Midbrain (tissue), 1 donor: ENCODE measurements at places on chromosomes 11 and 22.

DNA sequence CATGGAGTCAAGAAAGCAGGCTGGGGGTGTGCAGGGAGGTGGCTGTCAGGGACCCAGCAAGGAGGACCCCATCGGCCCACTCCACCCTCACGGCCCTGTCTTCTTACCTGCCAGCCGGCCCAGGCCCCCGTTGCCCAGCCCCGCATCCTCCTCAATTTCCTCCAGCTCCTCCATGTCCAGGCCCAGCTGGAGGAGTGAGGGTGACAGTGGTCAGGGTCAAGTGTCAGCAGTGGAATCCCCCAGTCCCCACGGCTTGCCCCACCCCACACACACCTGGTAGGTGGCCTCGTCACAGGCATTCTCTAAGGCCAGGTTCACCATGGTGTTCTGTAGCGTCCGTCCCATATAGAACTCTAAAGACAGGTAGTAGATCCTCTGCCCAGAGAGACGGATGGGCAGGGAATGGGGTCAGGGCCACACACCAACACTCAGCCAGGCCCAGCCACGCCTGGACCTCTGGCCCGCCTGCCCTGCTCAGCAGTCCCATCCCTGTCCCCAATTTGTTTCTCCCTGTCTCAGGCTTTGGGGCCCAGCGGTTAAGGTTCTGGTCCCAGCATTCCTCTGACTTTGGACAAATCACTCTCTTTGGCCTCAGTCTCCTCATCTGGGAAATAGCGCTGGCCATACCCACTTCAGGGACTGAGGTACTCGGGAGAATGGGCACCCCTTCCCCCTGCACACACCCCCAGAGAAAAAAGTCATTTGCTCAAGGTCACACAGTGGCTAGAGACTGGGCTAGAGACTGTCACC is 1.3 kb downstream of the PYGM start:
- no peak for DNase-seq

DNA sequence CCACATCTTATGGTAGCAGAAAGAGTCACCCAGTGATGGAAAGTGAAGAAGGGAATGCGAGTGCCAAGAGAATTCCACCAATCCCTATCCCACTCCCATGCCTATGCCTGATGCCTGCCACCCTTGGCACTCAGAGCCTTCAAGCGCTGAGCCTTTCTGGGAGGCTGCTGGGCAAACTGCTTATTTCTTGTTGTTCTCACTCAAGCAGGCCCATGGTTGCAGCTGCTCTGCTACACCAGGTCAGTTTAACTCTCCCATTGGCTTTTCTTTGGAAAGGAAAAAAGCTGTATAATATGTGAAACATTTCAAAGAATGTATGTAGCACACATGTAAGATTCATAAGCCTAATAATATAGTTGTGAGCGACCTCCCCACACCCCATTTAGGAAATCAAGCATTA is 41.4 kb downstream of the DGCR2 start:
- no peak for DNase-seq

DNA sequence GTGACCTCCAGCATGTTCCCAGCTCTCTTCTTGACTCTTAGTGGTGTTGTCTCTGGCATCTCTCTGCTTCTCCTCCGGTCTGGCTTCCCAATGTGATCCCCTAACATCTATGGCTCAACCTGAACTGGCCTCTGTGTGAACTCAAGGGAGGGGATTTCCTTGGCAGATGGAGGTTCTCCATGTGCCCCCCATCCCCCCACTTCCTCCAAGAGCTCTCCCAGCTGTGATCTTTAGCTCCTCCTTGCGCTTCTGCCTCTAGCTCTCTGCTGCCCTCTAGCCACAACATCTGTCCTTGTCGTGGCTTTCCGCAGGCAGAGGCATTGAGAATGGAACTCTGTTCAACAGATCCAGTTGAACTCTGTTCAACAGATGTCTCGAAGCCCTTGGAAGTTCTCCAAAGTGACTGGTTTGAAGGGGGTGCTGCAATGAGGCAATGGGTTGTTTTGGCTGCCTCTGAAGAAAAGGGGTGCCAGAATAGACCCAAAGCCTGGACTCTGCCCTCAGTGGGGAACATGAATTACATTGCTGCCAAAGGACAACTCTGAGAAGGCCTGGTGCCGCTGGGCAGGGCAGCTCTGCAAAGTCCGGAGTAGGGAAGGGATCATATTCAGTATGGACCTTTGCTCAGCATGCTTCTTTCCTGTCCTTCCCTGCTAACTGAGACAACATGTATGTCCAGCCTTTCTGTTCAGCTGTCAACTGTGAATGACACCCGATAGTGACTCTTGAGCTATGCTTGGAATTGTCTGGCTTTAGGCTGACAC is 61.9 kb downstream of the ADM start:
- DNase-seq: peak; percentile 76

DNA sequence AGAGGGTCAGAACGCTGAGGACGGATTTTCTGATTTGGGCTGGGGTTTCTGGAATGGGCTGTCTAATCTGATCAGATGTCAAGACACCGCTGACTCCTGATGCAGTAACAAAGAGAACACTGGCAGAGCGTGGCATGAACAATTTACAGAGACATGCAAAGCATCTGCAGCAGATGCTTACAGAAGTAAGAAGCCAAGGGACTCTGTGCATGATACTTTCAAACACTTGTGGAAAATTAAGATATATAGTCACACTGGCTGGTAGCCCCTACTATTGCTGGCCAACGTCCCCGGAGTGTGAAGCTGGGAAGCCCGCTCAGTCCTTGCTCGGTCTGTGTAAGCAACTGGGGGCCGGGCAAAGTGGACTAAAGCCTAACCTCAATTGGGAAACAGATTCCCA is 903.7 kb downstream of the BRD1 start:
- DNase-seq: no peak

- DNase-seq: no peak
These were observed 111.3 kb downstream of the PLEKHA7 start for GRCh38 chr11:16902781-16903378.

DNA sequence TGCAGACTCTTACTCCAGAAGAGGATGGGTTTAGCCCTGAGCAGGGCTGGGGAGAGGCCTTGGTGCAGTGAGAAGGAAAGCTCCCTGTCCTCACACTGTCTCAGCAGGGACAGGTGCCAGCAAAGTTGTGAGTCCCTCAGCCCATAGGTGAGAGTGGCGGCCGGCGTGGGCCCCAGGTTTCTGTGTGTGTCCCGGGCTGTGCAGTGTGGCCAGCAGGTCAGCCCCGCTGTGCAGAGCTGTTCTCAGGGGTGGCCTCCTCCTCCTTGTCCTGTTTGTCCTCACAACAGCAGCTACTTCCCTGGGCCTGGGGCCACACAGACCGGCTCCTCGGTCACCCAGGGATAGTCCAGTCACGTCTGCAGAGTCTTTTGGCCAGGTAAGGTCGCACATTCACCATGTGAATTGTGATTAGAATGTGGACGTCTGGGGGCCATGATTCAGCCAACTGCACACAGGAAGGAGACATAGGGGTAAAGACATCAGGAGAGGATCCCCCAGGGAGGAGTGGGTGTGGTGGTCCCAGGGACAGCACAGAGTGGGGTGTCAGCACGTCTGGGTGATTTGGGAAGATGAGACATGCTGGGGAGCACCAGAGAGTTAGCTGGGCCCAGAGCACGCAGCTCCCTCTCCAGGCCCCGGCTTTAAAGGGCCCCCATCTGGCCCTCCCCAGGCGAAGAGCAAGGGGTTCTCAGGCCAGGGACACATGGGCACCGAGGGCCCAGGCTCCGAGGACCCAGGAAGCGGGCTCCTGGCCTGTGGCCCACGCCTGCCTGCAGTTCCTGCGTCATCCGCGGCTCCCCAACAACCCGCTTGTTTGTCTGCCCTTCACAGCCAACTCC is 81.6 kb downstream of the MYEOV start:
- no peak for DNase-seq

GRCh38 chr11:68845351-68846002 is 3.8 kb upstream of the CPT1A start:
- no peak for DNase-seq

- DNase-seq: no peak
These were observed 90.8 kb upstream of the HSD17B12 start for GRCh38 chr11:43589601-43590250.

DNA sequence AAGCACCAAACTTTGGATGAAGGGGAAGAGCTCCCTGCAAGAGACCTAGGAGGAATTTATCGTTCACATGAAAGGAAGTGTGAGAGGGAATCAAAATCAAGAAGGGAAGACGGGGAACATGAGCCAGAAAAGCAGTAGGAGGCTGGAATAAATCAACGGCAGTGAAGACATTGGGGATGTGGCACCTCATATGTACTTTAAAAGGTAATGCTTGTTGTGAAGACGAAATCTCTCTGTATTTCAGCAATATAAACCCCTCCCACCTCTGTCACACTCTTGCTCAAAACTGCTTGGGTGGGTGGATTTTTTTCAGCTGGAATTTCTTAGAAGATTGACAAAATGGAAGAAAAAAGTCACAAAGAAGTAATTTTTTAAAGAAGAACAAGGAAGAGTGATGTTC is 243.5 kb downstream of the BUD13 start:
- DNase-seq: no peak

DNA sequence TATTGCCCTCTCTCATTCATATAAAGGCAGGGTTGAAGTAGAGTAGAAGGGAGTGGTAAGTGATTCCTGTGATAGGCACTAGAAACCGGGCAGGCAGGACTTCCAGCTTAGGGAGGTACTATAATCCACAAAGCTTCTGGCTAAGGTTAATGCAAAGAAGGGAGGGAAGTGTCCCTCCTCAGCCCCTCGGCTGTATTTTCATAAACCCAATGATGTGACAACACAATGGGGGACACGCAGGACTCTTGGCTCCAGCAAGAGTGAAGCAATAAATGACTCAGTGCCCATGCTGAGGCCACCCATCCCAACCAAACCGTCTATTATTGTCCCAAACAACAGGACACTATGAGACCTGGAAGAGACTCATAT is 90.7 kb downstream of the ETS1 start:
- no peak for DNase-seq

DNA sequence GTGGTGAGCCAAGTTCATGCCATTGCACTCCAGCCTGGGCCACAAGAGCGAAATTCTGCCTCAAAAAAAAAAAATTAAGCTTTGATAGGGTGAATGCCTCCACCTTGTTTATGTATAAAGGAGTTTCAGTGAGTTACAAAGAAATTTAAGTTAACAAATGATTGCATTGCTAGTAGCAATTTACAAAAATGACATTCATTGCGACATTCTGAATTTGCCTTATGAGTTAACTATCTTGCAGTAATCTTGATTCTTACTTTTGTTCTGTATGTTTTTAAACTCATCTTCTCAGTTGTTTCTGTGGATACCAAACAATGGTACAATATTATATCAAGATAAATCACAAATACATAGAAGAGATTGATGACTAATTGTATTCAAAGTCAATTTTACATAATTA is 207.0 kb downstream of the DDX10 start:
- no peak for DNase-seq

GRCh38 chr11:3685923-3686322 is 14.7 kb upstream of the CHRNA10 start:
- no peak for DNase-seq
